ENCODE measurements at places on chromosomes 16 and 17.

DNA sequence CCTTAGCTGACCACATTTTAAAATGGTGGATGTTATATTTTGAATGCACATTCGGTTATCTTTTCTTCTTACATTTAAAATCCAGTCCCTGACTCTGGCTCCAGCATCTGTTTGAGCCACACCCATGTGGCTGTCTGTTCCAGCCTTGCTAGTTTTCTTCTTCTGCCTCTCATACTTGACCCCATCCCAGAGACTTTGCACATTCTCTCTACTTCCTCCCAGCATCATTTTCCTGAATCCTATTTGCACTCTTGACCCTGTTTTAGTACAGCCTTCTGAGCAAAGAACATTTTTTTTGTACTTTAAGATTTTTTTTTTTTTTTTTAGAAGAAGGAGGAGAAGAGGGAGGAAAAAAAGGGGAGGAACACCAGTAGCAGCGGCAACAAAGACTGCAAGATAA is 23.3 kb upstream of the MAF start:
- no peak for ATAC-seq

GRCh38 chr16:80463326-80463725 is 77.5 kb upstream of the DYNLRB2 start:
- ATAC-seq: no peak

DNA sequence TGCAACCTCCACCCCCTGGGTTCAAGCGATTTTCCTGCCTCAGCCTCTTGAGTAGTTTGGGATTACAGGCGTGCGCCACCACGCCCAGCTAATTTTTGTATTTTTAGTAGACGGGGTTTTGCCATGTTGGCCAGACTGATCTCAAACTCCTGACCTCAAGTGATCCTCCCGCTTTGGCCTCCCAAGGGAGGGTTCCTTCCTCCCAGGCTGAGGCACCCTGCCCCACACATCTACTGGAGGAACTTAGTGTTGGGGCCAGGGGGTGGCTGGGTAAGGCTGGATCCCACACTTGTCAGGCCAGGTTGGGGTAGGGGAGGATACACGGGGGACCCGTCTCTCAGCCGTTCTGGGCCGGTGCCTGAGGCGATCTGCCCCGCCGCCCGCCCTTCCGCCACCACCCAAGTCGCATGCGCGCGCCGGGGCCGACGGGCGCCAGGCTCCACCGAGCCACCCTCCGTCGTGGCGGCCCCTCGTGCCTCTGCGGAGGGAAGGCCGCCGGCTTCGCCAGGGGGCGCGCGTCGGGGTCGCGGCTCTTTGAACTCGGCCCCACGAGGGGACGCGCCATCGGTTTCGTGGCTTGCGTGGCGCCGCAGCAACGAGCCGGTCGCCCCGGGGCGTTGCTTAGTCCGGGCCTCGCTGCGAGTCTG is 15.9 kb downstream of the GRB7 start:
- peak; percentile 17 for ATAC-seq

DNA sequence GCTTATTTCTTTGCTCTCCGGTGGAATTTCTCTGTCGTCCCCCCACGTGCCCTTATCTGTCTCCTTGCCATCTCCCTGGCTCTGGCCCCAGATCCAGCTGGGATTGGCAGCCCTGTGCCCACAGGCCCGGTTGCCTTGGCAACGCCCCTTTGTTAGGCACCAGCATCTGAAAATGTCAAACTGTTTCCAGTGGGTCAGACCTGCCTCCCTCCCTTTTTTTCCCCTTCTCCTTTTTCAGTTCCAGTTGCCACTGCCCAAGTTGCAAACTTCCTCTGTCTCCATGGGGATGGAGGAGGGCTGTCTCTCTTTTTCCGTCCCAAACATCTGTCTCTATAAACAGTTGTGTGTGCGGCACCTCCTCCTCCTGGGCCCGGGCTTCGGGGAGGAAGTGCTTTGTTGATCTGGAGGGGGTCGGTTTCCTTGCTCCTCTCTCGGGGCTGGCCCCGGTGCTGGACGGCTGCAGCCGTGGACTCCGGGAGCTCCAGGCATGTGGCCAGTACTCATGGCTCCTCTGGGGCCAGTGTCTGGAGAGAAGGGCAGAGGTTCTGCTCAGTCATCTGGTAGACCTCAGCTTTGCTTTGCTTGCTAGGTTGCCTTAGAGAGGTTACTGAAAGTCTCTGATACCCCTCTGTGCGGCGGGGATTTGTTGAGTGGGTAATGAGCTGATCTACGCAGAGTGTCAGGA is 35.3 kb downstream of the SOCS3 start:
- ATAC-seq: peak; percentile 36

- ATAC-seq: no peak
These were observed 38.2 kb downstream of the KSR1 start for GRCh38 chr17:27494192-27495091.

DNA sequence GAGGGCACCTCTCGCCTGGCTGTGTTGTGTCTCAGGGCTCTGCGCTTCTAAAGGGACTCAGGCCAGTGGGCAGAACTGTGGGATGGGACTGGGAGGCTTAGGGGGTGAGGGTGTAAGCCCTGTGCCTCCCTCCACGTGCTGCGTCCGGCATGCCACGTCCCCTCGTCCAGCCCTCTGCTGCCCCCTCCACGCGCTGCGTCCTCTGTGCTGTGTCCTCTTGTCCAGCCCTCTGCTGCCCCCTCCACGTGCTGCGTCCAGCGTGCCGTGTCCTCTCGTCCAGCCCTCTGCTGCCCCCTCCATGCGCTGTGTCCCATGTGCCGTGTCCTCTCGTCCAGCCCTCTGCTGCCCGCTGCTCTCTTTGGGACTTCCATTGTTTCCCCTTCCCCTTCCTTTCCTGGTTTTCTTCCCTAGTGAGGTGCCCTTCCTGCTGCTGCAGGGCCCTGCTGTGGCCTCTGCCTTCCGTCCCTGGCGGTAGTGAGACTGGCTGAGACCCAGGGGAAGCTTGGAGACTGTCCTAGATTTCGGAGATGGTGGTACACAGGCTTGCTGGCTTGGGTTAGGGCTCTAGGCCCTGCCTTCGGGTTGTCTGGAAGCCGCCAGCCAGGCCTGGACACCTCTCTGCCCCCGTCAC is 6.4 kb upstream of the ZNF750 start:
- ATAC-seq: no peak

DNA sequence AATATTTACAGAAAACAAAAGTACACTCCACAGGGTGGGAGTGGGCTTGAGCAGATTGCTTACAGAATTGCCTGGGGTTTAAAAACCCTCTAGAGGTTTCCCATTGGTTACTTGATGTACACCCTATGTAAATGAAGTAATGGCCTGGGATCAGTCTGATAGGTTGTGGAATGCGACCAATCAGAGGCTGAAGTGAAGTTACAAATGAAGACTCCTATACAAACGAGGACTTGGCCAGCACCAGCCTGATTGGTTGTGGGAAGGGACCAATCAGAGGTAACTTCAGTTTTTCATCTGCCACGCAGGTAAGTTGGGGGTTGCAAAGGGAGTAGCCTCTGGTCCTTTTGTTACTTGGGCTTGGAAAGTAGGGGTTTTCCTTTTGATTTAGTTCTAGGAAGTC is 8.8 kb downstream of the EEF2K start:
- no peak for ATAC-seq

DNA sequence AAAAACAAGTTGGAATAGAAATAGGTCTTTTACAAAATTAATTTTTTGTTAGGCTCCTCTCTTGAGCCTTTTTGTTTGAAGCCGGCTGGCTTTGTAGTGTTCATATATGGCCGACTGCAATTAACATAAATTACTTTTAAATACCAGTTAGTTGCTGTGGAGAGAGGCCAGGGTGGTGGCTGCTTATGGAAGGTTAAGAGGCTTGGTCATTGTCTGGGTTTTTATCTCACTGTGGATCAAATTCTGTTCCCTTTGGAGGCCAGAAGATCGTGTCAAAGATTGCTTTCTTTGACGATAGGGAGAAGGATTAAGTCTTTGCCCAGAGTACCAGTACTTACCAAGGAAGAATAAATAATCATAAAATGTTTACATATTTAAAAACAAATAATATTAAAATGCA is 39.9 kb downstream of the MSI2 start:
- ATAC-seq: no peak

DNA sequence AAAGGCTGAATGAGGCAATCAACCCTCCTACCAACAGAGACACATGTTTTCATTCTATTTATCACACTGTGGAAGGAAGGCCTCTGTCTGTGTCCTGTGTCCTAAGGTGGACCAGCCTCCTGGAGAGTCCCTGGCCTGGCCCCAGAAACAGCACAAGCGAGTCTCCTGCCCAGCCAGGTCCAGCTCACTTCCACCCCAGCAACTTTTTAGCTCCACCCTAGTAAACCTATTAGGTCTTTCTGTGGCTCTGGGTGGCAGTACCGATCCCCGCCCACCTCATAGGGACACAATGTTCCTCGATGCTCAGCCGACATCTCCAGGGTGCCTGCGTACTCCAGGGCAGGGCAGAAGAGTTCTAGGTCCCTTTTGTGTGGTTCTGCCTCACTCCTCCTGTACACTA is 10.7 kb downstream of the DRC3 start:
- no peak for ATAC-seq

- no peak for ATAC-seq
These were observed 6.4 kb upstream of the SLFN12L start for GRCh38 chr17:35543856-35544255.

- ATAC-seq: no peak
These were observed 24.0 kb upstream of the DOK4 start for GRCh38 chr16:57510016-57510871.

- ATAC-seq: no peak
These were observed 35.7 kb upstream of the TRAP1 start for GRCh38 chr16:3752984-3753383.

GRCh38 chr16:22328081-22328725 is 31.0 kb downstream of the POLR3E start:
- no peak for ATAC-seq

DNA sequence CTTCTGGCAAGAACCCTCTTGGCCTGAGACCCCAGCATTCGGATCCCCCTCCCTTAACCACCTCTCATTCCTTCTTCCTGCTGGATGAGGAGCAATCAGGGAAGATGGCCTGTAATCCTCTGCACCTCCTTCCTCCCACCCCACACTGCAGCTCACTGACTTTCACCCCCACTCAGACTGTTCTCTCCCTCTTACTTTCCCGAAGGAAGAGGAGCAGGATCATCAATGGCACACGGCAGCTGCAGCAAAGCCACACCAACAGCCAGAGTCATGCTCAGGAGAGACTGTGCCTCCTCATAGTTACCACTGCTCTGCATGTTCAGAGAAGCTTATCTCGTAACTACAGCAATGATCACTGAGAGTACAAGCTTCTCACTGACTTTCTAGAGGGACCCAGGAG is 10.1 kb upstream of the TMEM101 start:
- ATAC-seq: no peak

DNA sequence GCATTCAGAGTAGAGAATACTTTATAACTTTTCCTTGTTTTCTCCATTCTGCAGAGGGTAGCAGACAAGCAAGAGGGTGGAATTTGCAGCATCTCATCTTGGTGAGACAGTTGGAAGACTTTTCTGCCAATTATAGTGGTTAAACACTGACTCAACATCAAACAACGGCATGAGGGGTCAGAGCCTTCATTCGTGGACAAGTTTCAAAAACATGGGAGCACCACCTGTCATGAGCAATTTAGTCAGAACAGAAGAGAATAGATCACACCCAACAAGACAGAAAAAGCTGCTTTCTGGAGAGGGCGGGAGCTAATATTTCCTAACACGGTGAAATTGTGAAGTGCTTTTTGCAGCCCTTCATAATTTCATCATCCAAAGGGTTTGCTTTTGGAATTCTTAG is 17.9 kb upstream of the ZNF652 start:
- ATAC-seq: no peak

GRCh38 chr16:88622866-88623265 is 15.5 kb upstream of the IL17C start:
- no peak for ATAC-seq

DNA sequence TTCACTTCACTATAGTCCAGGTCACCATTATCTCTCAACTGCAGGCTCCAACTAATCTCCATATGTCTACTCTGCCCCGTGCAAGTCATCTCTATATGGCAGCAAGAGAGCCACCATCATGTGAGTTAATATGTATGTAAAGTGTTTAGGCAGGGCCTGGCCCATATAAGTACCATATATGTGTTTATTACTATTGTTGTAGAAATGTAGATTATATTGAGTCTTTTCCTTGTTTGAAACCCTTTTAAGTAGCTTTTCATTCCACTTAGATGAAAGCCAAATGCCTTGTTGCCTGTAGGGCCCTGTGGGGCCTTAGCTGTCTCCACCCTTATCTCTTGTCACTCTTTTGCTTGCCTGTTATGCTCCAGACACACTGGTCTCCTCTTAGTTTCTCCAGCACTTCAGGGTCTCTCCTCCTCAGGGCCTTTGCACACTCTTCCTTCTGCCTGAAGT is 164.0 kb downstream of the PHKB start:
- no peak for ATAC-seq

DNA sequence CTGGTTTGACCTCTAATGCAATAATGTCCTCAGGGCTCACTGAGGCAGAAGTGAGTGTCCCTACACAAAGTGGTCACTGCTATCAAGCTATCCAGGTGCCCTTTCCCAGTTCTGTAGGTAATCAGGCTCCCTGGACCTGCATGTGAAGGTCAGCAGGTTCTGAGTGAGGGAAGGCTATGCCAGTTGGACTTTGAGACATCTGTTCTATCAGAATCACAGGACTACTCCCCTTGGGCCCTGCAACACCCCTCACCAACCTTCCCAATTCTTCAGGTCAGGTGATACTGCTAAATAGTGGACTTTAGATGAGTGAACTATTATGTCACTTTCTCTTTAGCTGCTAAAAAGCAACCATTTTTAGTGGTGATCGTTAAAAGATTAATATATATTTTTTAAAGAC is 37.6 kb downstream of the ZZEF1 start:
- ATAC-seq: no peak

DNA sequence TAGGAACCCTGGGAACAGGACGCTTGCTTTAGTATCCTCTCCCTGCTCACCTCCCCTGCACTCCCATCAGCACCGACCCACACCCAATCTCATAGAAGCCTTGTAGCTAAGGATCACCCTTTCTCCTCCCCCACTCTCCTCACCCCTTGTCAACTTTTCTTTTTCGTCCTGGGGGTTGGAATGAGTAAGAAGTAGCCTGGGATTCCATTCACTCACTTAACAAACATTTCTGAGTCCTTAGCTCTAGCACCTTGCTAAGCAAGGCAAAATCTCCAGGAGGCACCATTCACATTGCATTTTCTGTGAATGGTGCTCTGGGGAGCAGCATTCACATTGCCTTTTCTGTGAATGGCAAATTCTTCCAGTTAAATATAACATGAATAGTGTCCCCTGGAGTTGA is 1.1 kb upstream of the PGAP3 start:
- no peak for ATAC-seq

DNA sequence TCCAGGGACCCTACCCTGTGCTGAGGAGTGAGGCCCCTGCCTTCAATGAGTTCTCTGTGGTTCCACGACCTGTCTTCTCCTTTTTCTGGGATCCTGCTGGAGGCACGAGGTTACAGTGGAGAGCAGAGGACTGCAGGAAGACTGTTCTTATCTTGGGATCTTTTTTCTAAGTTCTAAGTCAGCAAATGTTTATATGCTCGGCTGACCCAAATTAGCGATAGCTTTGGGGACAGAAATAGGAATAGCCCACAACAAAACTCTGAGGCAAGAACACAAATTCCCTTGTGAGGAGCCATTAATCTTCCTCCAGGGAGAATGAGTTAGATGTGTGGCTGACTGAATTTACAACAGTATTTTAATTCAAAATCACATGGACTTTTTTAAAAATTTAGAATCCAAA is 46.7 kb downstream of the MYOCD start:
- ATAC-seq: no peak

Data from activated CD4-positive, CD25-positive, alpha-beta regulatory T cell treated with anti-CD3 and anti-CD28 coated beads, Interleukin-2, amount 50 U/mL, for 24 hours (primary cell).